ENCODE measurements at places on chromosomes 12 and 14. TPM values are rescaled to one million over a fixed set of nuclear protein-coding genes. Genes with fewer than 3 reads are reported as not detected.

GRIP1 gene
- 1.2 TPM for total RNA-seq

NYNRIN gene
- not detected for total RNA-seq

IL31 gene
- total RNA-seq: not detected

SDR9C7 gene
- not detected for total RNA-seq

BHLHE41 gene
- not detected for total RNA-seq

ACTN1 gene
- total RNA-seq: 80.6 TPM
